ENCODE measurements at places on chromosomes 5 and 9. TPM values are rescaled to one million over a fixed set of nuclear protein-coding genes. Genes with fewer than 3 reads are reported as not detected.

CNTFR gene
- 2.2 TPM for total RNA-seq

PCDHB14 gene
- total RNA-seq, result 0.62 TPM

ADAMTS2 gene
- total RNA-seq, result 6.3 TPM

GRCh38 chr5:160475864-160476438, 54.3 kb downstream of the PTTG1 start:
- DNase-seq, result no peak

IL4 gene
- not detected for total RNA-seq

GRCh38 chr5:1804001-1804690, 2.9 kb downstream of the NDUFS6 start:
- DNase-seq, result no peak

QSOX2 gene
- 7.3 TPM for total RNA-seq

TEK gene
- 4.2 TPM for total RNA-seq

- DNase-seq, result no peak
These were observed 39.4 kb downstream of the LURAP1L start for GRCh38 chr9:12813960-12814876.

GRCh38 chr5:89850513-89850865, 559.1 kb downstream of the CETN3 start:
- no peak for DNase-seq

PTCD2 gene
- total RNA-seq, result 7.1 TPM

- DNase-seq, result no peak
These were observed 1216.2 kb downstream of the MAT2B start for GRCh38 chr5:164721656-164722055.

GRCh38 chr5:127092690-127093089, 19.4 kb upstream of the C5orf63 start:
- DNase-seq, result no peak

GRCh38 chr5:133859073-133859472, 109.4 kb downstream of the C5orf15 start:
- no peak for DNase-seq

DNA sequence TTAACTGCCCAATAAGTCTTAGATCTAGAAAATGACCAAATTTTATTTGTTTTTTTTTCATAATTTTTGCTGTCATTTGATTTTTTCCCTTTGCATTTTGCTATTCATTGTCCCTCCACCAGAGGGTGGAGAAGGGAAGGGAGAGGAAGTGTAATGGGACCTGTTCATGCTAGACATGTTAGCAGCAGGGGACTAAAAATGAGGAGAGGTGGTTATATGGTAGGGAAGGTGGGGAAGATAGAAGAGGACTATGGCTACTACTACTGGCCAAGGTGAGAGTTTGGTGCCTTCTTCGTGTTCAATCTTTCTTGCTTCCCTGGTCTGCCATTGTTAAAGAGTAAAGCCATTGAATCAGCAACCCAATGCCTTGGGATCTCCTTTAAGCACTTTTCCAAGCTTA, 6.4 kb downstream of the GRIA1 start:
- no peak for DNase-seq

ADGRD2 gene
- not detected for total RNA-seq

GRCh38 chr5:15132816-15133405, 261.3 kb upstream of the ANKH start:
- DNase-seq, result no peak

DNA sequence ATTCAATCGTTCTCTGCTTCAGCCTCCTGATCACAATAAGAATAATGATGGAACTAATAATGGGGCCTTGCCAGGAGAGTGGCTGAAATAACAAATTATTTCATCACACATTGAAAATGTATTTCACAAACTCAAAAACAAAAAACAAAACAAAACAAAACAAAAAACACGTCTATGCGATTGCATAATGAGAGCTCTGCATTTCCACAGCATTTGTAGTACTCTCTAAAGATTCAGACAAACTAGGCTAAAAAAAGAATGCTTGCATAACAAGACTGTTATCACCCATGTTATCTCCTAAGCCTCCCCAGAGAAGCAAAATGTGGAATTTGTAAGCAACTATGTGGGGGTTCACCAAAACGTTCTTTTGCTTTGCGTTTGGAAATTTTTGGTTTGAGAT, 48.1 kb downstream of the PRELID2 start:
- DNase-seq, result no peak

C5orf52 gene
- not detected for total RNA-seq

GRCh38 chr9:127405344-127406125, 8.6 kb downstream of the SLC2A8 start:
- no peak for DNase-seq

- DNase-seq, result no peak
These were observed 123.2 kb downstream of the SNCAIP start for GRCh38 chr5:122435234-122435633.

STOML2 gene
- 102 TPM for total RNA-seq

PCDHB13 gene
- 1.00 TPM for total RNA-seq

DNA sequence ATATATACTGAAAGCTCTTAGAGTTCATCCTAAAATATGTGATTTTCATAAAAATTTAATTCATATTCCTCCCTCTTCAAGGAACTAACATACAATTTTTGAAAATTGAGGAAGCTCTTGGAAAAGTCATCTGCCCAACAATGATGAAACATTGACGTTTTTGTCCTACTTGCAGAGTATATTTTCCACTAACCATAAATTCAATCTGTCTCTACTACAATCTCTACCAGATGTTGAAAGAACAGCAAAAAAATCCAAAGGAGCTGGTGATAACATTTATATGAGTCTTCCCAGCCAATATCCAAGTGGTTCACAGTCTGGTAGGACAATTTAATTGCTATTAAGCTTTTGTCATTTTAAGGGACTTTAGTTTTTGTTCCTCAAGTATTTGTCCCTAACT, 81.1 kb upstream of the NR3C1 start:
- DNase-seq, result no peak

DNA sequence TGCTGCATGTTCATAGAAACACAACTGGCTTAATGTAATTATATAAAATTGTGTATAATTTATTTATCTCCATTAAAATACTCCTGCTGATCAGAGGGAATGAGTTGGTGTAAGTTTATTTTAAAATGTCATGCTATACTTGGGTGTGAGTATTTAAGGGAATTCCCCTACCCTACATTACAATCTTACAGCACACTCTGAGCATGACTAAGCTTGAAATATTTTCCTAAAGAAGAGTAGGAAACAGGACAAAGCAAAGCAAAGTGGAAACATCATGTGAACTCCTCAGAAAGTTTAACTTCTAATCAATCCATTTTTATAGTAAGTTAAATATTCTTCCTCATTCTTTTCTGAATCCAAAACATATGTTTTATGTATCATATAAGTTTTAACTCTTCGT, 1271.3 kb downstream of the EFNA5 start:
- no peak for DNase-seq
